Activated CD4-positive, alpha-beta T cell treated with anti-CD3 and anti-CD28 coated beads, Interleukin-2, amount 50 U/mL, for 1 hour (primary cell): ENCODE measurements at places on chromosomes 7 and 10.
A peak's percentile ranks its signal among the peaks of the same experiment; 100 is the strongest.

- DNase-seq = no peak
These were observed 13.7 kb downstream of the RFC2 start for GRCh38 chr7:74240482-74240881.

DNA sequence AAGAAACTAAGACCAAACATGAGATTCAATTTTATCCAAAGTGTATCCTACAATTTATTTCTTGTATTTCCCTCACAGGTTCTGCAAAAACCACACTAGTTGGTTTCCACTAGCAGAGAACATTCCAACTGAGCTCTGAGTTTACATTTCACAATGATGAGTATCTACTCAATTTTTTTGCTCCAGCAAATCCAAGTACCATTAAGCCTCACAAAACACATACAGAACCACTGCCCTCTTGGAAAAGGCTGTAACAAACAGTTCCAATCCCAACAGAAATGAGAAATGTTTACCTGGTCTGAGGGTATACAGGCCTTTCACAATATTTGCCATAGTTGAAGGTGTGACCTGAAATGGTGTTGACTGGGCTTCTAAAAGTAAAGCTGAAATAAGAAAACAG is 59.9 kb downstream of the CACUL1 start:
- DNase-seq = no peak

DNA sequence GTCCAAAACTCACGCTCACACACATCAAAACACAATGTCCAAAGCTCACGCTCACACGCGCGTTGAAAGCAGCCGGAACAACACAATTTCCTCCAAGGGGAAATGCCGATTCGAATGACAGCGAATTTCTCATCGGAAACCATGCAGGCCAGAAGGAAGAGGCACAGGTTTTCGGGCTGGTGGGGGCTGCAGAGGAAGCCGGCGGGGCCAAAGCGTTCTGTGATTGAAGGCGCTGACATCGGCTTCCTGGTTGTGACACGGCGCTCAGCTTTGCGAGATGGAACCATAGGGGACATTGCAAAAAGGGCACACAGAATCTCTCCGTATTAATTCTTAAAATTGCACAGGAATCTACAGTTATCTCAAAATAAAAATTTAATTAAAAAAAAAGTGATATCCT is 61.3 kb downstream of the FOXL3 start:
- DNase-seq = peak; percentile 62

DNA sequence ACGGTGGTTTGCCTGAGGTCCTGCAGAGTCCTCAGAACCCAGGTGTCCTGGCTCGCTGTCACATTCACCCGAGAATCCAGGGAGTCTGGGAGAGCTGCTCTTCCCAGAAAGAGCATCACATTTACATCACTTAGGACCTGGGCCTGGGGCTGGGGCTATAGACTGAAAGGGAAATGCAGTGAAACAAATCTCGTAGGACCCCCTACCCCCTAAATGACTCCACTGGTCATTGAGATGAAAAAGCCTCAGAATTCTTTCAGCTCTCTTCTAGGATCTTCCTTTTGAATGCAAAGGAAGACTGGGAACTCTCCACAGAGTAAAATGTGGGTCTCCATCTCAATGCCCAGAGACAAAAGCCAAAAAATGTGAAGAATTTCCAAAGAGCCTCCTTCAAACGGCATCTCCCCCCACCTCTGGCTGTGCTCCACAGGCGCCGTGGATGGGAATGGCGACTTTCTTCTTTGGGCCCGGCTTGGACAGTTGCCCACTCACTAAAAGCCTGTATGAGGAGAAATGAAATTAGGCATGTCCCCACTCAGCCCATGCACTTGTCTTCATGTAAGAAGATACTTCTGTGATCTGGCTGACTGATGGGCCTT is 49.0 kb upstream of the PODXL start:
- no peak for DNase-seq

DNA sequence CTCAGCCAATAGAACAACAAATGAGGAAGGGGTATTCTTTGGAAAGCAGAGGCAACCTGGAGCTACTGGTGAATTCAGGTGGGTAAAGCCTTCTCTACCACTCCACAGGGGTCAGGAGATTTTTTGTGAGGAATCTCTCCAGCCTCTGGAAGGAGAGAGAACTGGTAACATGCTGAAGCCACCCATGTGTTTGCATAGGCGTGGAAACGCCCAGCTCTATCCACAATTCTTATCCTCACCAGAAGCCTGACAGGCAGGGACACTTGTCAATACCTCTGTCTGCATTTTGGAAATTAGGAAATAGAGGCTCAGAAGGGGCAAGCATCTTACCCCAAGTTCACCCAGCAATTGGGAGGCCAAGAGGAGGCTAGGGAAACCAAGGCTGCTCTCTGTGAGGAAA is 133.7 kb downstream of the FGFR2 start:
- no peak for DNase-seq

- DNase-seq = no peak
These were observed 458.6 kb downstream of the INHBA start for GRCh38 chr7:41244246-41244645.

DNA sequence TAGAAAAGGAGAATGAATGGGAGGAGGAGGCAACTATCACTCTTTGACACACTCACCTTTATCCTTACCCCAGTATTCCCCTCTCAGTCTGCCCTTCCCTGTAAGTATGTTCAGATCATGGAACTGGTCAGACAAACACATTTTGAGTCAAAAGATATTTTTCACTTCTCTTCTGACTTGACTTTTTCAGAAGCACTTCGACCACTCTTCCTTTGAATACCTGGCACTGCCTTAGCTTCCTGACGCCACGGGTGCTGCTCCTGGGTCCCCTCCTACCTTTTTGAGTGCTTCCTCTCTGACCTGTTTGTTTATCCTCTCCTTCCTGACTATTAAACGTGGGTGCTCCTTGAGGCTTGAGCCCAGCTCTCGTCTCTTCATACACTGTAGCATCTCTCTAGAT is 19.8 kb upstream of the C10orf67 start:
- no peak for DNase-seq

DNA sequence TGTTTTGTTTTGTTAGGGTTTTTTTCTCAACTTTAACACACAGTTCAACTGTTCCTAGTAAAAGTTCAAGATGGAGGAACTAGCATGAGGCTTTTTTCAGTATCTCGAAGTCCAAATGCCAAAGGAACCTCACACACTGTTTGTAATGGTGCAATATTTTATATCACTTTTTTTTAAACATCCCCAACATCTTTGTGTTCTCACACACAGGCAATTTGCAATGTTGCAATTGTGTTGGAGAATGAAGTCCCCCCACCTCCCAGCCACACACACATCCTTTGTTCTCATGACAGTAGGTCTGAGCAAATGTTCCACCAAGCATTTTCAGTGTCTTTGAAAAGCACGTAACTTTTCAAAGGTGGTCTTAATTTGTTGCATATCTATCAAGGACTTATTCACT is 120.9 kb downstream of the TWIST1 start:
- no peak for DNase-seq

DNA sequence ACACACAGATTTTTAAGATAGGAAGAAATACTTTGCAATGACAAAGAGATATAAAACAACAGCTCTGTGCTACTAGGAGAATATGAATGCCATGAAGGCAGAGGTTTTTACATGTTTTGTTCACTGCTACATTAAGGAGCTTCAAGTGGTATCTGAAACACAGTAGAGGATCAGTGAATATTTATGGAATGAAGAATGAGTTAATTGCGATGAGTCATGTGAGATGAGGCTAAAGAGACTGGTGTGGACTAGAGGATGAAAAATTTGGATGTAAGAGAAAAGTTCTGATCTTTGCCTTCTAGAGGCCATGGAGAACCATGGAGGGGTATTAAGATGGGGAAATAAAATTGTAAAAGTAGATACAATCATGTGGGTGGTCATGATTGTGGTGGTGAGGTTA is 434.2 kb downstream of the PHTF2 start:
- no peak for DNase-seq

DNA sequence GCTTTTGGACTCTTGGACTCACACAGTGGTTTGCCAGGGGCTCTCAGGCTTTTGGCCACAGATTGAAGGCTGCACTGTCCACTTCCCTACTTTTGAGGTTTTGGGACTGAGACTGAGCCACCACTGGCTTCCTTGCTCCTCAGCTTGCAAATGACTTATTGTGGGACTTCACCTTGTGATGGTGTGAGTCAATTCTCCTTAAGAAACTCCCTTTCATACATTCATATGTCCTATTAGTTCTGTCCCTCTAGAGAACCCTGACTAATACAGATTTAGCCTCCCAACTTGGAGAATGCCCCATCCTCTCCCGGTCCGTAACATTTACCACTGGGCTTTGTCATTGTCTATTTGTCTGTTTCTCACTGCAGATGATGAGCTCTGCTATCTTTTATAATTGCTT is 52.8 kb upstream of the CUL1 start:
- no peak for DNase-seq

GRCh38 chr10:107098326-107098725 is 66.2 kb downstream of the SORCS1 start:
- DNase-seq = no peak

GRCh38 chr10:61957806-61958205 is 56.3 kb downstream of the ARID5B start:
- no peak for DNase-seq

DNA sequence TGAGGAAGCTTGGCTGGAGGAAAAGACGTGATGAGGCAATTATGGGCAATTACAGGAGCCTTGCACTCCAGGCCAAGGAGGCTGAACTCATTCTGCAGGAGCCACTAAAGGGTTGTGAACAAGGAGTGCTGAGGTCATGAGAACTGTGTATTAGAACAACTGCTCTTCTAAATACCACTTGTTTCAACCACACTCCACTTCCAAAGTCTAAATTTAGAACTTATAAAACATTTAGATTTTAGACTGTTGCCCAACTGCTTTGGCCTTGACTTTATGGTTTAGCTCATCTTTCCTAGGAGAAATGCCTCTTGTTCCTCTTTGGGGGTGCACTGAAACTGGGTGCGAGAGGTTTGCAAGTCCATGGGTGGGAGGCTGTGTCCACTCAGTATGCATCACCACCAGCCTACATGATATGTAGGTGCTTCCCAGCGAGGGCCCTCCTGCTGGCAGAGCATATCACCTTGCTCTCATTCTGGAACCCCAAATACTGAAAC is 199.7 kb upstream of the AOAH start:
- DNase-seq = no peak

DNA sequence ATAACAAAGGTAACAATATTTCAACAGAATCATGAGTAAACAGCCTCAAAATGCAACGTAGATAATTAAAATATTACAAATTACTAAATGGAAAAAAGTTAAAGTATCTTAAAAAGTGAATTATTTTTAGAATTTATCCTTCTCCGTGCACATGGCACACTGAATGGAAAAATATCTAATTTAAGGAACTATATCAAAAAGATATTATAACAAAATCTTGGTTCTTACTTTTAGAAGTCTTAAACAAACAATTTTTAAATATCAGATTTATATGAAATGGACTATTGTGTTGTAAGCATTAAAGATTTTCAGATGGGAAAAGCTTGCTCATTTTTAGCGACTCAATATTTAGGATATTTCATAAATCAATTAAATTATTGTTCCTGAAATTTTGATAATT is 72.0 kb downstream of the AGMO start:
- DNase-seq = no peak

DNA sequence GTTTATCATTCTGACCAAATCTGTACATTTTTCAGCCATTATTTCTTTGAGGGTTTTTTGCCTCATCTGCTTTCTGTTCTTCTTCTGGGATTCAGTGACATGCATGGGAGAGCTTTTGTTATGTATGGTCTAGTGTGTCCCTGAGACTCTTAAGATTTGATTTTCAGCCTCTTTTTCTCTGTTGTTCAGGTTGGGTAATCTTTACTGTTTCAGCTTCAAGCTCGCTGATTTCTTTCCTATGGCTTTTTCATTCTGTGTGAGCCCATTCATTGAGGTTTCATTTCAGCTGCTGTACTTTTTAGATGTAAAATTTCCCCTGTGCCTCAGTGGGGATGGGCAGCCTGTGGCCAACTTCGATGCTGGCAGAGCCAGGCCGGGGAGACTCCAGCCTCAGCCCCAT is 38.1 kb downstream of the FOXK1 start:
- DNase-seq = no peak

GRCh38 chr10:88111294-88111693 is 247.9 kb downstream of the PTEN start:
- DNase-seq = no peak

DNA sequence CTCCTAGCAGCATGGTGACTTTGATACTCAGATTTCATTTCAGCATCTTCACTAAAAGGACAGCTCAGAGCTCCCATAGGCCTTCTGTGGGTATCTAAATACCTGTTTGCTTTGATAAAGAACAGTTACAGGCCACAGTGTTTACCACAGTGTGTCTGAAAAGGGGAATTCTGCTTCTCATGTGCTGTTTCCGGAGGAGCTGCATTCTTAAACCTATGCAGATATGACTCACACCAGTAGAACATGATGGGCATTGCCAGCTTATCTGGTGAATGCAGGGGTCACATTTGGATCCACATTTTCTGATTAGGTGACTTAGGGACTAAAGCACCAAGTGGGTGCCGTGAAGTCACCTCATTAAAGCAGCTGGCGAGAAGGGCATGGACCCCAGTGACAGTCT is 52.6 kb downstream of the TRRAP start:
- peak; percentile 2 for DNase-seq

DNA sequence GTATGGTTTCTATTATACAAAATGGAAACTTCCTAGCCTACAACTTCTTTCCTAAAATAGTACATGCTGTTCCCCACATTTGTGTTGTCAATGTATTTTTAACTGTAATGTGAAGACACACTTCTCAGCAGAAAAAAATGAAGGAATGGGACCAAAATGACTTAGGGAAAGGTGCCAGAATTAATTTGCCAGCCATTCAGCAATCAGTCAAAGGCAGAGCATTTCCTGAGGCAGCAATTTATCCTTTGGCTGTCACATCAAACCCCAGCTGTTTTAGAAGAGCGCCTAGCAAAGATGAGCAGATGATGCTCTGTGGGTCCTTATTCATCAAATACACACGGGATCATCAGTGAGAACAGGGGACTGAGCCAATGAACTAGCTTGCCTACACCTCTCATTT is 592.5 kb downstream of the KCNMA1 start:
- no peak for DNase-seq

GRCh38 chr10:71569775-71570588 is 149.6 kb downstream of the C10orf105 start:
- peak; percentile 77 for DNase-seq

- no peak for DNase-seq
These were observed 261.3 kb downstream of the ELFN1 start for GRCh38 chr7:1931256-1931950.
